ENCODE measurements at places on chromosomes 1 and 21.
A peak's percentile ranks its signal among the peaks of the same experiment; 100 is the strongest.

DNA sequence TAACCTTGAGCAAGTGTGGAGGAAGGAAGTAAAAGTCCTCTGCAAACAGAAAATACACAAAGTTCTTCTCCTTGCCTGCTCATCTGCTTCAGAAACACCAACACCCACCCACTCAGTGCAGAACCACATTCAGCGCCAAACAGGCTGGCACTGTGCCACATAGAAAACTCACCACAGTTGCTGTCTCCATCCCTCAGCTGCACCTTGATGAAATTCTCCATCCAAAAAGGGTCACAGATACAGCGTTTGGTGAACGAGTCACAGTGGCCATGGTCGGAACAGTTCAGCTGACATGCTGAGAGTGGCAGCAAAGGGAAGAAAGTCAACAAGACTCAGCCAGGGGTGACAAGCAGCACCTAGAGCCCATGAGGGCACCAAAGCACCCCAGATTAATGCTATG lies 114.5 kb downstream of the KIAA0319L start:
- DNase-seq: peak; percentile 10

- no peak for DNase-seq
Observed at GRCh38 chr1:119767486-119767885, 1.2 kb downstream of the HMGCS2 start.

DNA sequence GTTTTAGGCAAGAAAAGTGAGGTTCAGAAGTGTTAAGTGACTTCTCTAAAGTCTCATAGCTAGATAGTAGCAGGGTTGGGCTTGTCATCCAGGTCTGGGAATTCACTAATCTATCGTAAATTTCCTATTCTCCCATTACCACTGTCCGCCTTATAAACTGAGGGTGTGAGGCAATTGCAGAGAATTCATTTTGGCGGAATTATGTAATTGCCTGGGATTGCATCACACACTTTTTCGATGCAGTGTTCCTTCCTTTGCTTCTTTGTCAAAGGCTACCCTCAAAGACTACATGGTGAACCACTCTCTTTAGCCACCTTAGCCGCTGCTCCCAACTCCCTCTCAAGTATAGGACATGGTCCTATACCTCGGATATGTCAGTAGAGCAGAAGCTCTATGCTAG lies 19.1 kb downstream of the SELP start:
- DNase-seq: no peak

- no peak for DNase-seq
Observed at GRCh38 chr1:224759681-224760091, 143.6 kb downstream of the CNIH3 start.

- no peak for DNase-seq
Observed at GRCh38 chr1:26287033-26287711, 7.3 kb downstream of the SH3BGRL3 start.

GRCh38 chr1:205834751-205835150 lies 15.2 kb downstream of the PM20D1 start:
- no peak for DNase-seq

DNA sequence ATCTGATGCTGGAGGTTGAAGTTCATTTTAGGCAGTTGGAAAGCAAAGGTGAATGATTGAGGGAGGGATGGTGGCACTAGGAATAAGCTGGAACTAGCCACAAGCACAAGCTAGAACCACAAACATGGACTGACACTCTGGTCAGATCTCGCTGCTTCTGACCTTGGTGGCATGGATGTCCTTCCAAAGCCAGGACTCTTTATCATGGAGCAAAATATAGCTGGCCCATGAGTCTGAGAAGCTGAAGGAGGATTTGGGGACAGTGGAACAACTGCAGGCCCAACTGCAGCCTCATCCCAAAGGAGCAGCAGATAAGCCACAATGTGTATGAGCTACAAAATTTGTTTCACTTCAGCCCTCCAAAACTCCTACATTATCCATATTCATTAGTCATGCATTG lies 35.5 kb downstream of the SRSF11 start:
- no peak for DNase-seq

- no peak for DNase-seq
Observed at GRCh38 chr1:65420590-65421350, at the start of the genes LEPR and LEPROT. Gene LEPR, plus strand, starts transcription at chr1:65420668. Its CDS starts 144,898 bp downstream, at chr1:65565566. Gene LEPROT, plus strand, starts transcription at chr1:65420668. Its CDS starts 57 bp downstream, at chr1:65420725.

GRCh38 chr21:41045534-41046268 lies 122.3 kb upstream of the BACE2 start:
- no peak for DNase-seq

GRCh38 chr1:88916883-88917282 lies 25.5 kb upstream of the GTF2B start:
- DNase-seq: no peak

- no peak for DNase-seq
Observed at GRCh38 chr1:20008391-20008841, 29.0 kb upstream of the PLA2G2A start.

DNA sequence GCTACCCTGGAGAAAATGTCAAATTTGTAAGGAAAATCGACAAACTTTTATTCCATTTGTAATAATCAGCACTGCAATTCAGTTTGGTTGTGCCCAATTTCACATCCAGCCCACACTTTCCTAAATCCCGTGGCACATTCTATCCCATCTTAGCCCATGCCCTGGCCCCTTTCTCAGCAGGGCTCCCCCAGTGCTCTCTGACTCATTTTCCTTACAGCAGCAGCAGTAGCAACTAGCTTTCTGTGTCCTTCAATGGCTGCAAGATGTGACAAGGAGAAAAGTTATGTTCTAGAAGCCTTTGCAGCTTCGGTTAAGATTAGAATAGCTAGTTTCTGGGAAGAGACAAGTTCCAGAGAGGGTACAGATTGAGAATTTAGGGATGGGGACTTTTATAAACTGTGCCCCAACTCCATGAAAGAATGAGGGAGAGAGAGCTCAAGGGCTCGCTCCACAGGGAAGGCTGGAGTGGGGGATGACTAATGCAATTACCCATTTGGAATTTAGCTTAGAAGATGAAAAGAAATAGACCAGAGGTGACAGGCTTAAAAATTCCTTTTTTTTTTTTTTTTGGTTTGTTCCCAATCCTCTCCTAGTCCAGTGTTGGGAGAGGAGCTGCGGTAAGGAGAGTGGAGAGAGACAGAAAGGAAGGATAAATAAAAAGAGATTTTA lies 47.0 kb upstream of the POU2F1 start:
- no peak for DNase-seq

- no peak for DNase-seq
Observed at GRCh38 chr1:14778898-14779865, 180.7 kb downstream of the KAZN start.

DNA sequence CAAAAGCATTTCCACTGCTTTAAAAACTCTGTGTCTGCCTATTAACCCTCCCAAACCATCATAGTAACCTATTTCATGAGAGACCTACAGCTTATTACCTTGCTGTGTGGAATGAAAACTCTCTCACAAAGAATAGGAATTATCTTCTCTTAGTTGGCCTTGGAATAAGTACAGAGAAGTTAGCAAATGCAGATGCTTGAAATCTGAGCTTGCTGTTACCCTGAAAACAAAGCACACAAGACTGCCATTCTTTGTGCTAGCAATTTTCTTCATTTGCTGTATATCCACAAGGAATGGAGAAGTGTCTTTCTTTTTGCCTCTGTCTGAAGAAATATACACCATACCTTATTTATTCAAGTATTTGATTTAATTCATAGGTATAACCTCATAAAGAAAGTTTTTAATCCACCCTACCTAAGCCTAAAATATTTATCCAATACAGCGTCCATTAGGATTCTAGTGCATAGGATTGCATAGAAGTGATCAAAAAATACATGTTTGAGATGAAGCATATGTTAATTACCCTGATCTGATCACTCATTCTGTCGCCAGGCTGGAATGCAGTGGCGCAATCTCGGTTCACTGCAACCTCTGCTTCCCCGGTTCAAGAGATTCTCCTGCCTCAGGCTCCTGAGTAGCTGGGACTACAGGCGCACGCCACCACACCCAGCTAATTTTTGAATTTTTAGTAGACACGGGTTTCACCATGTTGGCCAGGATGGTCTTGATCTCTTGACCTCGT lies 451.1 kb downstream of the LTN1 start:
- no peak for DNase-seq

DNA sequence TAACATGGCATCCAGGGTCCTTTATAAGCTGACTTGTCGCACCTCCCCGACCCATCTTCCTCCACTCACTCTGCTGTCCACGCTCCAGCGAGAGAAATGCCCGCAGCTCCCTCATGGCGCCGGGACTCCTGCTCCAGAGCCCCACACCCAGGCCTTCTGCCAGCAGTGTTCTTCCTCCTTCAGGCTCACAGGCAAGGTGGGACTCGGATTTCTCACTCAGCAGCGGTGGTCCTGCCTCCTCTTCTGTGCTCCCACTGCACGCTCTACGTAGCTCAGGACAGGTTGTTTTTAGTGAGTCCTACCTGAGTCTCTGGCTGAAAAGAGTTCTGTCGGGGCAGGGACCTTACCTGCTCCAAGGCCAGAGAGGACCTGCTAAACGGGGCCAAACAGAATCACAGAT lies 11.2 kb downstream of the THEMIS2 start:
- DNase-seq: no peak

- DNase-seq: no peak
Observed at GRCh38 chr1:55210990-55211801, 4.0 kb downstream of the USP24 start.

- no peak for DNase-seq
Observed at GRCh38 chr21:15732290-15732995, 2.7 kb downstream of the USP25 start.

GRCh38 chr1:53945433-53946251 lies at the start of gene IFT25:
Gene IFT25, minus strand, starts transcription at chr1:53945699. Its CDS starts 5,617 bp downstream, at chr1:53940082.
- peak; percentile 97 for DNase-seq

DNA sequence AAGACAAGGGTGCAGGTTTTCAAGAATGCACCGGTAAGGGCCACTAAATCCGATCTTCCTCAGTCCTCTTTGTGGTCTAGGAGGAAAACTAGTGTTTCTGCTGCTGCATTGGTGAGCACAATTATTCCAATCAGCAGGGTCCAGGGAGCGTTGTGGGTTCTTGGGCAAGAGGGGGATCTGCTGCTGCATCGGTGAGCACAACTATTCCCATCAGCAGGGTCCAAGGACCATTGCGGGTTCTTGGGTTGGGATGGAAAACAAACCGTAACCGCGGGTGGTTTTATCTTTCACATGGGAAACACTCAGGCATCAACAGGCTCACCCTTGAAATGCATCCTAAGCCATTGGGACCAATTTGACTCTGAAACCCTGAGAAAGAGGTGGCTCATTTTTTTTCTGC lies 7.0 kb upstream of the PCP4L1 start:
- DNase-seq: no peak
